CD4-positive, alpha-beta T cell (primary cell): ENCODE measurements at places on chromosomes 16 and 17. TPM values are rescaled to one million over a fixed set of nuclear protein-coding genes. Genes with fewer than 3 reads are reported as not detected.

DNA sequence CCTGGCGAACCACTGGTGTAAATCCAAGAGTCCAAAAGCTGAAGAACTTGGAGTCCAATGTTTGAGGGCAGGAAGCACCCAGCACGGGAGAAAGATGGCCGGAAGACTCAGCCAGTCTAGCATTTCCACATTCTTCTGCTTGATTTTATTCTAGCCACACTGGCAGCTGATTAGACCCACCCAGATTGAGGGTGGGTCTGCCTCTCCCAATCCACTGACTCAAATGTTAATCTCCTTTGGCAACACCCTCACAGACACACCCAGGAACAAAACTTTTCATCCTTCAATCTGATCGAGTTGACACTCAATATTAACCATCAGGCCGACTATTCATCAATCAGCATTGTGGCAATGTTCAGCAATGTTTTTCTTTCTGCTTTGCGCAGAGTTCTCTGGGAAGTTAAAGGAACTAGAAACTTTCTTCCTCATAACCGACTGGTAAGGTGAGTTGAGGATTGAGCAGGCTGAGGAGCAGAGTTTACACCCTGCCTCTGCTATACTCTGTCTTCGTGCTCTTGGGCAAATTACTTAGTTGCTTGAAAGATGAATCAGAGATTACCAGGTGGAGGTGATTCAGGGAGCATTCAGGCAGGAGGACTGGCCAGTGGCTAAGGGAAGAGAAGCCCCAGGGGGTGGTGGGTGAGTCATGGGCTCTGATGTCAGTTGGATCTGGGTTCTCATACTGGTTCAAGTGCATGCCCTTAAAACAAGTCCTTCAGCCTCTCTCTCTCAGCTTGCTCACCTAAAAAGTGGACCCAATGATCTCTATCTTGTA is 28.2 kb upstream of the BRD7 start:
- no peak for DNase-seq

DNA sequence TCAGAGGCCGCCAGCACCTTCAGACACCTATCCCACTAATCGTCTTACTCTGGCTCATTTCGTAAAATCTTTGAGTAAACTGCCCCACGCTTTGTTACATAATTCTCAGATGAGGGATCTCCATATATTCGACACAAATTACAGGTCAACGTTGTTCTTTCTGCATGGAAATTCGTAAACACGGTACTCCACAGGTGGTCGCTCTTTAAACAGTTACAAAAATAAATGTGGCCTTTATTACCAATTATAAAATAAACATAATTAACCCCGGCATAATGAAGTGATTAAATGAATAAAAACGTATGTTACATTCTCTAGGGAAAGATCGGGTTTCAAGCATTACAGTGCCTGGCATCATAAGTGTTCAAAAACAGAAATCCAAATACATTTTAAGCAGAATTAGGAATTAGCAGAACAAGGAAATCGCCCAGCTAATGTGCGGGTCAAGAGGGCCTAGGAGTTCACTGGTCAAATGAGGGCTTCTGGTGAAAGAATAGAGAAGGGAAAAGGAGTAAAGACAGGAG is 943 bp upstream of the PIP4K2B start:
- DNase-seq, result no peak

DNA sequence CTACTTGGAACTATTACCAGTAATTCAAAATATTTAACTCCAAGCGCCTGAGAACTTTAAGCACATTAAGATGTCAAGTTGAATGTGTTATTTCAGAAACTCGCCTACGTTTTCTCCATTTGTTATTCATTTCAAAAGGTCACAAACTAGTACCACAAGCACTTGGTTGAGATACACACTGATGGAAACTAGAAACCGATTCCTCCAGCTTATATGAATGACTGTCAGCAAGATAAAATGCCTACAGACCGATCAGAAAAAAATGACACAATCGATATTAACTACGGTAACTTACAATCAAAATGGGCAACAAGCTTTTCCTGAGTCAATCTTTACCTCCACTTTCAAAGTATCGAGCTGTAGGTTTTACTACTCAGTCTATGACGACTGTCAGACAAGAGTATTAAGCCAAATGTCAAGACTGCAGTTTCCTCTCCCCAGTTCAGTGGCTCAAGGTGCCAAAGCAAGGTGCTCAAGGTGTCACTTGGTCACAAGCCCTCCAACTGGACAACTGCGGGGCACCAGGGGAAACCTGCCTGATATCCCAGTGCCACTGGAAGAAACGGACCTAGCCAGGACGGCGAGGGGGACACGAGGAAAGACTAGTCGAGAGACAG is 678 bp downstream of the SRP68 start:
- peak; percentile 17 for DNase-seq

GRCh38 chr16:79463841-79464240 is 136.7 kb downstream of the MAF start:
- no peak for DNase-seq

DNA sequence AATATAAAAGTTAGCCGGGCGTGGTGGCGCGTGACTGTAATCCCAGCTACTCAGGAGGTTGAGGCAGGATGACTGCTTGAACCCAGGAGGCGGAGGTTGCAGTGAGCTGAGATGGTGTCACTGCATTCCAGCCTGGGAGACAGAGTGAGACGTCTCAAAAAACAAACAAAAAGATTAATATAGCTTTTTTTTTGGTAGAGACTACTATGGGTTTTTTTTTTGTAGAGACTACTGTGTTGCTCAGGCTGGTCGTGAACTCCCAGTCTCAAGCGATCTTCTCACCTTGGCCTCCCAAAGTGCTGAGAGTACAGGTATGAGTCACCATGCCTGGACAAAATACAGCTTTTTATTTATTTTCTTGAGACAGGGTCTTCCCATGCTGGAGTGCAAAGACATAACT is 20.2 kb downstream of the ZNRF1 start:
- DNase-seq, result no peak

GRCh38 chr17:21376081-21376758 is at the start of gene KCNJ12:
Gene KCNJ12 (plus strand): TSS chr17:21376357. CDS start chr17:21415343, 38,986 bp downstream.
- no peak for DNase-seq

The NPIPA7 gene
- 6.3 TPM for total RNA-seq

The FOXC2 gene
- 0.19 TPM for total RNA-seq

The ACTG1 gene
- 1,296 TPM for total RNA-seq

The SALL1 gene
- total RNA-seq, result not detected

The WNK4 gene
- total RNA-seq, result 0.74 TPM
